ENCODE measurements at places on chromosomes 2 and 18.

DNA sequence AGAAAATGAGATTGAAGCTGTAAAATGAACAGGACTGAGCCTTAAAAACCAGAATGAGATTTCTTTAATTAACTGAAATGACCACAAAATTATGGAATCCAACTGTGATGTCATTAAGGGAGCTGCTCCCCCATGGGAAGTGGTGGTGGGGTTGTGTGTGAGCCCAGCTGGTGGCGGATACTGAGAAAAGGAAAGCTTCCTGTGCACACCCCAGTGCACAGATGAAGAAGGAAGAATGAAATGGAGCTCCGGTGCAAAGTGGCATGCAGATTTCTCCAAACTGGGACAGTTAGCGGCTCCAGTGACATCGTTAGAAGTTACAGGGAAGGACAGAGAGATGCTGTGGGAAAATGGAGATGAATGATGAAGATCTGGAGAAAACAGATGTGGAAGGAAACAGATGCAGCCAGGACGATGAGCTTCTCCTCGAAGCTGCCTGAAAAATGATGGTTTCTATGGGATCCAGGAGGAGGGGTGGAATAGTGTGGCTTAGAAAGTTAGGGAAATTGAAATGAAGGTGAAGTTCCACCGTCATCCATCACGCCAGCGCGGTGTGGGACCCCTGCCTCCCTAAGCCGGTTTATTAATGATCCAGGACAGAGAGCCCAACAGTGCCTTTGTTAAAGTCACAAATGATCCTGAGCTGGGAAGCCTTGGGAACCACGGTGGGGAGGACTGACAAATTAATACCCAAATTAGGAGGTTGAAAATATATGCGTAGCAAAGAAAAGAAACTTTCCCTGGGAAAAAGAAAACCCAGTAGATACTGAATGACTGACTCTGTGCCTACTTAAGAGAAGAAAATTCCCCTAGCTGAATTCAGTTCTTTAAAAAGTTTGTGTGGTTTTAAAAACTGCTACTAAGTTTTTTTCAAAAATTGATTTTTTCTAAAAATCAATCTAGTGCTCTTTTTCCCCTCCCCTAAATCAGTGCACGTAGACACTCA lies 77.2 kb downstream of the TSN start:
- DNase-seq = no peak

DNA sequence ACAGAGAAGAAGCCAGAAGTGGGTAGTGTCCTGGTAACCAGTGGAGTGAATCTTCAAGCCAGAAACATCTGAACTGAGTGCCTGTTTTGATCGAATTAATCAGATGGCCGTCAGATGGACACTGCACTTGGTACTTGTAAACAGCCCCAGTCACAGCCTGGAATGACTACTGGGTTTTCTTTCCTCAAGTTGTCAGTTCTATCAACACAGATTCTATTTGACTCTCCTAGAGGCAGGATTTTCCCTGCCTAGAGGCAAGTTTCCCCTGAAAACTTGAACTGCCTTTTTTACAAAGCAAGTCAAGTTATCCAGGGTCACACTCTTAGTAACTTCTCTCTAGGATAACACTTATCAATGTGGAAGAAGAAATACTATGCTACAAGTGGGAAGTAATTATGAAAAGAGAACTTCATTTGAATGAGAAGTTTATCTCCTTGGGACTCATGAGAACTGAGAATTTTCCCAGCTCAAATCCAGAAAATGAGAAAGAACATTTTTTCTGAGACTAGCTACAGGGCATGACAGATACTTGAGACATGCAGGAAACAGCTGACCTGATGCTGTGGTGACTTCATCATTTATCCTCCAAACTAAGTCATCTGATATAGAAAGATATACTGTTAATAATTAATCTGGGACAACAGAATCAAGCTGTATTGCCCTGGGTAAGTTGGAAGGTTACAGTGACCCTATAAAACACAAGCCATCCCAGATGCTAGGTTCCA lies 36.0 kb downstream of the SULT1C2 start:
- DNase-seq = no peak

DNA sequence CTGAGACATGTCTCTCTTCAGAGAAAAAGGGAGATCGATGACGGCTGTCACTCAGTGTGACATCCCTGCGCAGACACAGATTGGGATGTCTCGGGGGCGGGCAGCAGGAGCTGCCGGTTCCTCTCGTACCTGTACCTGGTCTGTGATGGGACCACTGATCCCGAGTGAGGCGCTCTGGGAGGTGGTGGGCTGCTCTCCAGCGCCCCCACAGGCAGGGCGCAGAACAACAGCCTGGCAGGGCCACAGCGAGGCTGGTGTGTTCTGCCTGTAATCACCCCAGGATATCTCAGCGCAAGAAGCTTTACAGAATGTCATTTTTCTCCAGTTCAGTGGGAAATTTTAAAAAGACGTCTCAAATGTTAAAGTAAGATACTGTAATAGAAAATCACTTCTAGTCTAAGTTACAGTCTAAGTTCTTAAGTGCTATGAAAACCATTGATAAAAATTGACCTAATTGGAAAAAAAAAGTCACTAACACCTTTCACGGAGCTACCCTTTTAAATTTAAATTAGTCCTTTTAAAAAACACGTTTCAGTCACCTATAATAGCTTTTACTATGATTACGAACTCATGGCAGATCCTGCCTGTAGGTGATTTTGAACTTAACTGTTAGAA lies 189.8 kb downstream of the SNTG2 start:
- DNase-seq = no peak

DNA sequence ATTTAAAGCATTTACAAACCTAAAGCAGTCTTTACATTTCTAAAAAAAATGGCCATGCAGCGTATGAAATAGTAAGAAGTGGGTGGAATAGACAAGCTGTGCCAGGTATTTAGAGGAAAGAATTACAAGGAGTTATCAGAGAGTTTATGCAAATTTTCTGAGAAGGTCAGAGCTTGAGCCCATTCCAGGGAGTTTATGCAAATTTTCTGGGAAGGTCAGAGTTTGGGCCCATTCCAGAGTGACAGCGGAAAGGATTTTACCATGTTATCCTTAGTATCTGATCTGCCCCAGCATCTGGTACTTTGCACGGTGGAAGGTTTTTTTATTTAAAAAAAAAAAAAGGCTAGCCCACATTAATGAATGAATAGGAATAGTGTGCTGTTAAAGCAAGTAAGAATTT lies 1.4 kb upstream of the DOK6 start:
- DNase-seq = no peak

GRCh38 chr18:79283131-79283810 lies 112.5 kb upstream of the NFATC1 start:
- DNase-seq = no peak

- DNase-seq = no peak
Observed at GRCh38 chr2:31947871-31948270, 62.9 kb downstream of the MEMO1 start.

- DNase-seq = no peak
Observed at GRCh38 chr2:152221839-152222238, 46.3 kb upstream of the STAM2 start.

- no peak for DNase-seq
Observed at GRCh38 chr2:47091118-47091517, 64.0 kb downstream of the STPG4 start.

- DNase-seq = no peak
Observed at GRCh38 chr2:207412787-207413310, 116.9 kb upstream of the CREB1 start.

DNA sequence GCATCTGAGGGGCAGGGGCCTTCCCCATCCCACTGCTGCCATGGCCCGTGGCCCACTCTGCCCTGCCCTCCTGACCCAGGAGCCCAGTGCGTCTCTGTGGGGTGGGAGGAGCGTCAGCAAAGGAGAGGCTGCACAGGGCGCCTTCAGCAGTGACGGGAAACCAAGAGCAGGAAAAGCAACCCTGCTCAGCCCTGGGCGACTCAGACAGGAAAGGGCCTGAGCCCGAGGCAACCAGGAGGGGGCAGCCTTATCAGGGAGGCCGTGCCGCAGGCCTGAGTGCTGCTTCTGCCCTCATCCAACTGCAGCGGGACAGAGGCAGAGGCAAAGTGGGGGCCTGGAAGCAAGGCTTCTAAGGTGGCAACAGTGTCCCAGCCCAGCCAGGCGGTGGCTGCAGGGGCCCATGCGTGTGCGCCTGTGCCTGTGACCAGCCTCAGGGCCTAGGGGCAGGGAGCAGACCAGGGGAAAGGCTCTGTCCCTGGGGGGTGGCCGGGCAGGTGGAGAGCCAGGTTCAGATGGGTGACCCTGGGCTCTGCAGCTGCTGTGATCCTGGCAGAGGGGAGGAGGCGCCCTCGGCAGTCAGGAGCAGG lies 23.3 kb upstream of the ALPI start:
- DNase-seq = no peak

DNA sequence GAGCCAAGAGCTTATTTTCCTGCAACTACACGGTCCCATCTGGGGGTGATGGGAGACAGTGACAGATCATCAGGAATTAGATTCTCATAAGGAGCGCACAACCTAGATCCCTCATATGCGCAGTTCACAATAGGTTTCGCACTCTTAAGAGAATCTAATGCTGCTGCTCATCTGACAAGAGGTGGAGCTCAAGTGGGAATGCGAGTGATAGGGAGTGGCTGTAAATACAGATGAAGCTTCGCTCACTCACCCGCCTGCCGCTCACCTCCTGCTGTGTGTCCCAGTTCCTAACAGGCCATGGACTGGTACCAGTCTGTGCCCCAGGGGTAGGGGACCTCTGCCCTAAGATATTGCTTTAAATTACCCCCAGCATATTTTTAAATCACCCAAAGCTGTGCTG lies 10.8 kb downstream of the LRRFIP1 start:
- DNase-seq = no peak

DNA sequence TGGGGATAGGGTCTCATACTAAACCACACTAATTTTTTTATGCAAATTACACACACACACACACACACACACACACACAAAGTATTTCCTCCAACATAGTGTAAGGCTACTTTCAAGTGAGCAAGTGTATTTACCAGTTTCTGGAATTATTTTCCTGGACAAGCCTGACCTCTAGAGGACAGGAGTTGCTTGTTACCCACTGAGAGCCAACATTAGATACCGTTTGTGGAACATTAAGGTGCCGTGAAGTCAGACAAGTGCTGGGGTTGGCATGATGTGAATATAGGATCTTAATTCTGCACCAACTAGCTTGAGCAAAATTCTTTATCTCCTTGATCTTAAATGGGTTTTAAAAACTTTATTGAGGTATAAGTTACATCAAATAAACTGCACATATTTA lies 39.3 kb upstream of the SERPINB2 start:
- no peak for DNase-seq

- no peak for DNase-seq
Observed at GRCh38 chr2:144170179-144170578, 349.7 kb downstream of the ZEB2 start.

DNA sequence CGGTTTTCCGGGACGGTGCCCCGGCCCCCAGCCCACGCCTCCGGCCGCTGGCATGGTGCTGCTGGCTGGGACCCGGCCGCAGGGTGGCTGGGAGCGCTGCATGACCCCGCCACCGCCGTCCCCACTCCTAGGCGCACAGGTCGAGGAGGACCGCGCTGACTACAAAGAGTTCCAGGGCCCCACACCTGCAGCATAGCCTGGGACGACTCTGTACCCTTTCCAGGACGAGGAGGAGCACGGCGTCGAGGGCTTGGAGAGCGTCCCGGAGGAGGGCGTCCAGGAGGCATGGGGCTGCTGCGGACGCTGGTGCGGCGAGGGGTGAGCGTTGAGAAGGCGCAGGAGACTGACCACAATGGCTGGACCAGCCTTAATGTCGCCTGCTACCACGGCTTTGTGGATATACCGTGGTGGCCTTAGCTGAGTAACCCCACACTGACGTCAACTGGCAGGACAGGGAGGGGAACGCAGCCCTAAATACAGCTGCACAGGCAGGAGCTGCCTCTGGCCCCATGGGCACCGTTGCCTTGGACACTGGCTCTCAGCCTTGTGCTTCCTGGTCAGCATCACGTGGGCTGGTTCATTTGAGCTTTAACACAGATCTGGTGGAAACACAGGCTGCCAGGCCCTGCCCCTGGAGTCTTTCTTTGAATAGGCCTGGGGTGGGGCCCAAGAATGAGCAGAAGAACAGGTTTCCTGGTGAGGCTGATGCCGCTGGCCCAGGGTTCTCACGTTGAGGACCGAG lies 40.9 kb upstream of the TRIM43B start:
- DNase-seq = peak; percentile 49

- no peak for DNase-seq
Observed at GRCh38 chr2:178114462-178114861, 2.2 kb downstream of the RBM45 start.

DNA sequence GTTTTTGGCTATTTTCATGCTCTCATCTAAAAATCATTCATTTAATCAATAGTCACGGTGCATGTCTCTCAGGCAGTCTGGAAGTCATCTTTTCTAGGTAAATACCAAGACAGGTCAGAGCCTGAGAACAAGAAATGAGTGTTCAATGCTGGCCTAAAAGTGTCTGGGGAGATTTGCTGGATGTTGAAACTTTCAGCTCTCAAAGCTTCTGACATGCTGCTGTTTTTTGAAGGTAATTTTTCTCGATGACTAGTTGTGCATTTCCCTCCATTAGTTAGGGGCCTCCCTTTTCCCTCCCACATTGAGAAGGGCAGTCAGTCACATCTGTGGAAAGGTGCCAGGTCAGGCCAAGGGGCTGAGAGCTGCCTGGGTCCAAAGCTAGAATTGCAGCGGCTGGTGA lies 115.6 kb downstream of the LPIN1 start:
- DNase-seq = no peak

DNA sequence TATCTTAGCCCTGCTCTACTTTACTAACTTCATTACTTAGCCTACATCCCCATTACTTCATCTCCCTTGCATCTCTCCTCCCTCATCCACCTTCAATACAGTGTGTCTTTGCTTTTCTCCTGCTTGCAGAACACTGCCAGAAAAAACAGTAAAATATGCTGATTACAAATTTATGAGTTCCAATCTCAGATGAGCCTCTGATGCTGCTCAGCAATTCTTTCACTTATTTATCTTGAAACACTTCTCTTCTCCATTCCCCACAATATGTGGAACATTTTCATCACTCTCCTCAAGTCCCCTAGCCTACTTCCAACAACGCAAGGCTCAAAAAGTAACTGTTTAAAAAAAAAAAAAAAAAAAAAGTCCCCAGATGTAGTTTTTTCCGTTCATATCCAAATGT lies 7.1 kb downstream of the VPS54 start:
- DNase-seq = no peak

DNA sequence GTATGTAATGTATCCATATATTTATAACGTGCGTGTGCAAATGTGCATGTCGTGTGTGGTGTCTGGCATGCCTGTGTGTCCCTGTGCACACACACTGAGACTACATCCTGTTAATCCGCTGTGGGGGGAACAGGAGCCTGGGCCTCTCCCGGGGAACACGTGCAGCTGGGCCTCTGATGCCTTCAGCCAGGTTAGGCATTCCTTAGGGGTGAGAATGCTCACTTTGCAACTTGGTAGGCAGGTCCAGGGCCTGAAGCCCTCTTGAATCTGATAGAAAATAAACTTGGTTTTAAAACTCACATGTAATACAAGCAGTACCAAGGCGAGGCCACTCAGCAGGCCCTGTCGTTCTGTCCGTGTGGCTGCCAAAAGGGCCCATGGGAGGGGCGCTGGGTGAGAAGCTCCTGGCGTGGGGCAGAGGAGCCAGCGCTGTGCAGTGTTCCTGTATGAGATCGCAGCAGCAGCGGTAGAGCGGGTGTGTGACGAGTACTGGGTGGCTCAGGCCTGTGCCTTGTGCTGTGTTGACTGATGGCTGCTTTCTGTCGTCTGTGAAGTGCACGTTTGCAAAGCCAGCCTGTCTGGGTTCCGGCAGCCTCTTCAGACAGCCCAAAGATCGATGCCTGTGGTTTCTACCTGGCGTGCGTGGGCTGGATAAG lies 16.2 kb downstream of the SALL3 start:
- DNase-seq = no peak
